ENCODE measurements at places on chromosomes 1 and 21.

DNA sequence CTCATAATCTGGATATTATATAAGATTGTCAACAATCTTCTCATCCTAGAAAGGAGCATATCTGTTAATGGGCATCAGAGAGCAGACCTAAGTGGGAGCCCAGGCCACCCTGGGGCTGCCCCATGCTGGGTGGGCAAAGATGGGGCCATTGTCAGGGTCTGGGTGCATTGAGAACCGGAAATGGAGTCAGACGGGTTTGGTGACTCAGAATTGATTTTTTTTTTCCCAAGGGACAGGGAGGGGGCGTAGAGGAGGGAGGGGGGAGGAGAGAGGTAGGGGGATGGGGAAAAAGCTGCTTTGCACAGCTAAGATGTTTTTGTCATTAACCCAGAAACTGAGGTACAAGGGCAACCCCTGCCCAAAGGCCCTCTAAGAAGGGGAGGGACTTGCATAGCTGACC, 1.3 kb downstream of the ATXN7L2 start:
- DNase-seq = no peak

DNA sequence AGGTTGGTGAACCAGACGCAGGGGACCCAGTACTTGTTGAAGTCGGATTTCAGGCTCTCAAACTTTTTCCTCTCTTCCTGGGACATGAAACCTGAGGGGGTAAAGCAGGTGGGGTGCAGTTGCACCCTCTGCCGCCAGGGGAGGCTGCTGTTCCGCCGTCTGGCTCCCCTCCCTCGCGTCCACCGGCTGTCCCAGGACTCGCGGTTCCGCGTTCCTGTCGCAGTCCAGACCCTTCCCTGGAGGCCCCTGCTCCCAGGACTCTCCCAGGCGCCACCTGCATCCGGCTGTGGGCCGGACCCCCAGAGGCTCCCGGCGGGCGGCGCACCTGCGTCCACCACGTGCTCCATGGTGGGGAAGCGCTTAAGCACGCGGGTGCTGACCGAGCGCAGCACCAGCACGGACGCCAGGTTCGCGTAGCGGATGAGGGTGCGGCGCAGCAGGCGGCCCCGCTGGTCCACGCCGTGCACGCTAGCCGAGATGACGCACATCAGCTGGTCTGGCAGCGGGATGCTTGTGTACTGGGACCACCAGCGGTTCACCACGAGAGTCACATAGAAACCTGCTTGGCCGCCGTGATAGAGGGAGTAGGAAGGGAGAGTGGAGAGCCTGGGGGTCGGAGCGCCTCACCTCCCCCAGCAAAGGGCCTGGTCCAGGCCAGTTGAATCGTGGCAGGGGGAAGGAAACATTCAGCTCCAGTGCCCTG, 1.7 kb downstream of the BEST4 start:
- peak; percentile 61 for DNase-seq

DNA sequence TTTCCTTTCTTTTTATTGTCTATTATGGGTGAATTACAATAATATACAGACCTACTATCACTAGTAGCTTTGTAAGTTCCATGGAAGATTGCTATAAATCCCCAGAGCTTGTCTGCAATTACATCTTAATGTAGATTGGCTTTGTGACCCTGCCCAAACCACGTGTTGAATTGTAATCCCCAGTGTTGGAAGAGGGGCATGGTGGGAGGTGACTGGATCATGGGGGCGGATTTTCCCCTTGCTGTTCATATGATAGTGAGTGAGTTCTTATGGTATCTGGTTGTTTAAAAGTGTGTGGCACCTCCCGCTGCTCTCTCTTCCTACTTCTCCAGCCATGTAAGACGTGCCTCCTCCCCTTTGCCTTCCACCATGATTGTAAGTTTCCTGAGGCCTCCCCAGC, 34.9 kb upstream of the CDC42BPA start:
- DNase-seq = no peak

DNA sequence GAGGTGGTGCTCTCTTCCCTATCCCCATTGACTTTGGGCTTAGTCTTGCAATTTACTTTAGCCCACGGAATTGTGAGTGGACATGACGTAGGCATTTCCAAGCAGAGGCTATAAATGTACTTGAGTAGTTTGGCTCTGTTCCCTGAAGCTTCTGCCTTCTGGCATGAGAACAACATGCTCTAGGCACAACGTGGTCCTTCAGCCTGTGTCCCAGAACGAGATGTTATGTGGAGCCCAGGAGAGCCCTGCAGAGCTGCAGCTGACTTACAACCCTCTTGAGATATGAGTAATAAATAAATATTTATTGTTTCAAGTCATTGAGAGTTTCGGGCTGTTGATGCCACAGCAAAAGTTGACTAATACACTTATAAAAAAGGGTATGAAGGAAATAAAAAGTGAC, 105.2 kb upstream of the HMGB4 start:
- DNase-seq = peak; percentile 51

- peak; percentile 45 for DNase-seq
These were observed 6.9 kb upstream of the DNAH14 start for GRCh38 chr1:224922404-224923164.

GRCh38 chr1:183370399-183371058, 47.7 kb downstream of the NMNAT2 start:
- DNase-seq = no peak

DNA sequence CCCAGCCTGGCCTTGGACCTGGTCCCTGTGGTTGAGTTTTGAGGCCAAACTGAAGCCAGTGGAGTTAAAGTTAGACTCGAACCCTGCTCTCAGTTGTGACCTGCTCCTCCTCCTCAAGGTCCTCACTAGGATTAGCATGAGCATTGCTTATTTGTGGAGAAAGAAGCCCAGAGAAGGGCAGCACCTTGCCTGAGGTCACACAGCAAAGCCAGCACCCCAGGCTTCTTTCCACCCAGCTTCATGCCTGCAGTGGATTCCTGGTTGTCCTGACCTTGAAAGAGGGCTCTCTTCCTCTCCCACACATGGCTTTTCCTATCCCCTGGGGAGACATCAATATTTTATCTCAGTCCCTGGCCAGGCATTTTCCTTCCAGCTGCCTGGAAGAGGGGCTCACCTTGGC, 2.8 kb downstream of the LDLRAP1 start:
- no peak for DNase-seq

DNA sequence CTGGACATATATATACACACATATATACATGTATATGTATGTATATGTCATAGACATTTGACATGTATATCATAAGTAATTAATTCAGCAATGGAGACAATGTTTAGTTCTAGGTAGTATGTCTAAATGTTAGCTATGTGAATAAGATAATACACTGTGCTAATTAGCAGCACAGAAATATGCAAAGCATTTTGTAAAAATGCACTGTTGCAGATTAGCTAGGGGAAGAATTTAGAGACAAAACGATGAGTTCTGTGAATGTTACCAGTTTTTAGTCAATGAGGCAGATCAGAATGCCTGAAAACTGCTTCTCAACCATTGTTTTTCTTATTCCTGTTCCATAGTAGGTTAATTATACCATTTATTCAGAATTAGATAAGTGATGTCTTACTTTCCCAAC, 86.3 kb downstream of the TGFB2 start:
- DNase-seq = no peak

GRCh38 chr1:205450448-205450847, 5.4 kb downstream of the BLACAT1 start:
- no peak for DNase-seq

DNA sequence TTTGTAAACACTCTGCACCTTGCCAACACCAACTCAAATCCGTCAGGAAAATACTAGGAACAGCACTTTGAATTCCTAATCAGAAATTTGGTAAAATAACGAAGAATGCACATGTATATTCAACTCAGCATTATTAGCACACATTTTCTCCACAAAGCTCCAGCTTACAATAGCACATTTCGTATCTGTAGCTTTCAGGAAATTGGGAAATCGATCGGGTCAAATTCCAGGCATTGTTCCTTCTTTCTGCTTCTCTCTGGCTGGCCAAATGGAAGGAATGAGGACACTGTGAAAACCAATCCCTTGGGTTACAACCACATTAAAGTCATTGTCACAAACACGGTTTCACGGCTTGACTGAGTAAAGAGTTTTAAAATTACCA, 58.6 kb downstream of the NPHP4 start:
- peak; percentile 64 for DNase-seq

- peak; percentile 91 for DNase-seq
These were observed 33.3 kb upstream of the FAM3B start for GRCh38 chr21:41283211-41283818.

DNA sequence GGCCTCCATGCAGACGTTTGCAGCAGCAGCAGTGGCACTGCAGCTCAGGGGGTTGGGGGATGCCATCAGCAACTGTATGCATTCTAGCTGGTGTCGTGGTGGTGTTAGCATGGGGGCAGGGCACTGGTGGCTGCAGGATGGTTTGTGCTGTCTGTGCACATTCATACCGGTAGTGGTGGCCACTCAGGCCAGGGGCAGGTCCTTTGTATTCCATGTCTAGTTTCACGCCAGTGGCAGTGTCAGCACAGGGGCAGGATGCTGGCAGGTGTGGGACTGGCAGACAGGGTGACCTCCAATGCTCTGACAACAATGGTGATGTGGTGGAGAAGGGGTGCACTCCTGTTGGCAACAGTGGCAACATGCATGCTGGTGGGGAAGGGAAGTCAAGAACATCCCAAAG, 194.2 kb upstream of the LRRC7 start:
- no peak for DNase-seq

GRCh38 chr1:97632776-97633175, 288.1 kb downstream of the DPYD start:
- peak; percentile 61 for DNase-seq

DNA sequence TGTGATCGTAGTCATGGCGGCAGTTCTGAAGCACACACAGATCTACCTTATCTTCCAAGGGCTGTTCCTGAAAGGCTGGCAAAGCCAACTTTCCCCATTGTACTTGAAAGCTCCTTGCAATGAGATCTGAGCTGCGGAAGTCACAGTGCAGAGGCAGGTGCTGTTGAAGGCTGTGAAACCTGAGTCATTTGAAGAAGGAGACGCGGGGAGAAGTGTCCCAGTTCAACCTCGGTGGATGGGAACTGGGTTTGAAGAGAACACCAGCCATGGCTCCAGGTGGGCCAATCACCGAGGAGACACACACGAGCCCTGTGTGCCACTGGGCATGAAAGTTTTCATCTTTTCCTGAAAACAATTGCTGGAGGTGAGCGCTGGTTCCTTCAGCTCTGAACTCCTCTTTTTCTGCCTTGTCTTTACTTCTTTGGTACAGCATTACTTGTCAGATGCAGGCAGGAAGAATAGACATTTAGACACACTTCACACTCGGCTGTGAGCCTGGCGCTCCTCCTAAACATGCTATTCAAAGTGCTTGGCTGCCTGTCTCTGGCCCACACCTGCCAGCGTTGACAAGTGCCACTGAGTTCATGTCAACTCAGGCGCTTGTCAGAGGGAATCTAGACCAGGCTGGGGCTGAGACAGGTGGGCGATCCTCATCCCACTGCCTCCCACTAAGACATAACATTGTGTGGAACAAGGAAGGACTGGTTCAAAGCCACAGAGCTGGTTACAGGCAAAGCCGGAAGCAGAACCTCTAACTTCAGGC, 25.7 kb upstream of the PDE9A start:
- no peak for DNase-seq

- DNase-seq = no peak
These were observed 120.1 kb upstream of the TNR start for GRCh38 chr1:175863299-175864050.

- DNase-seq = peak; percentile 83
These were observed 78.0 kb downstream of the STUM start for GRCh38 chr1:226626577-226626956.

- DNase-seq = no peak
These were observed 269.2 kb upstream of the NRIP1 start for GRCh38 chr21:15333951-15334350.

- DNase-seq = no peak
These were observed 8.8 kb upstream of the OBSCN start for GRCh38 chr1:228198977-228199590.

- no peak for DNase-seq
These were observed 19.0 kb downstream of the CFAP74 start for GRCh38 chr1:1984560-1985070.

GRCh38 chr1:200738949-200739651, 407 bp downstream of the CAMSAP2 start:
- peak; percentile 90 for DNase-seq

DNA sequence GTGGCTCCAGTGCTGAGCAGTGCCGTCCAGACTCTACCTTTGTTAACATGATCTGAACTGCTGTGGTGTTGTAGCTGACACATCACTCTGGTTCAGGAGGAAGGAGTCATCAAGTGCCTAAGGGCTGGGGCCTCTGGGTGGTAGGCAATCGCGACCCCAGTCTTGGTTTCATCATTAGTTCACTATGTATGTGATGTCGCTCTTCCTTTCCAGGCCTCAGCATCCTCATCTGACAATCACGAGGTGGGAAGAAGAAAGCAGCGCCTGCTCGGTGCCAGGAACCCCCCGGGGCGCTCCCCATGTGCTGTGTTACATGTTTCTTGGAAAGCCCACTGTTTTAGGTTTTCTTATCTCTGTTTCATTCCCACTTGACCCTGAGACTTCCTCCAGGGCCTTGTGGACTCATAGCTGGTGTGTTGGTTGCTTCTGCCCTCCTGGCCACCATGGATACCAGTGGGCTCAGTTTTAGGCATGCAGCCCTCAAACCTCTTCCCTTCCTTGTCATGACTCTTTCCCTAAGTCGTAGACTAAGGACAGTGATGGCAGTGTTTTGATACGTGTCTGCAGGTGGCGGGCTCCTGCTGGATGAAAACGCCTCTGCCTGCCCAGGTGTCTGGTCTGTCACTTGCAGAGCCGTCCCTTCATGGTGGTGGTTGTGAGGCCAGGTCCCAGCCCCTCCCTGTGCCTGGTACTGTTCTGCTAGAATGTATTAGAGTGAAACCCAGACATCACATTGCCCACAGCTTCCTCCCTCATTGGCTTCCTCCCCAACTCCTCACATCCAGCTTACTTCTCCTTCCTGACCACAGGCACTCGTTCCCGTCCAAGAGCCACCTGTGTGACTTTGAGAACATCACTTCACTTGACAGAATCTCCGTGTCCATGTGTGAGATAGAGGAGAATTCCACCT, 17.2 kb upstream of the FOXO6 start:
- DNase-seq = no peak

- DNase-seq = no peak
These were observed 9.4 kb downstream of the RUSC1 start for GRCh38 chr1:155329980-155330598.

- no peak for DNase-seq
These were observed 163.8 kb downstream of the SMYD3 start for GRCh38 chr1:246343251-246343650.

GRCh38 chr1:247491328-247491727, 33.4 kb upstream of the OR2B11 start:
- DNase-seq = no peak

DNA sequence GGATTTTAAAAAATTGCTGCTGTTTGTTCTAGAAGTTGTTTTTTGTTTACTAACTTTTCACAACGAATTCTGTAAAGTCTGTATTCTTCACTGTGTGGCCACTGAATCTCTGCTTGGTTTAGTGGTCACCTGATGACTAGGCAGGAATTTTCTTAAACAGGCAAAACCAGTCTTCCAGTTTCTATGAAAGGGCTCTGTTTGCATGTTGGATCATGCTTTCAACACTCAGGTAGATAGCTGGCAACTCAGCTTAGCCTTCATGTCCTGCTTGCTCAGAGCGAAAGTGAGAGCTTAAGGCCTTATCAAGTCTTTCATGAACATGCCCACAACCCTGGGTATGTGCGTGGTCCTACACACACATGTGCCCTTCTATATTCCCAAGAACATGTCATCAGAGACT, 52.4 kb upstream of the CCDC190 start:
- no peak for DNase-seq

- DNase-seq = no peak
These were observed 994.9 kb downstream of the ADGRL2 start for GRCh38 chr1:82795508-82796149.

Data from cardiac fibroblast (primary cell).